ENCODE measurements at places on chromosomes 12 and 14.

GRCh38 chr12:848173-848865 lies 95.9 kb downstream of the WNK1 start:
- no peak for DNase-seq

DNA sequence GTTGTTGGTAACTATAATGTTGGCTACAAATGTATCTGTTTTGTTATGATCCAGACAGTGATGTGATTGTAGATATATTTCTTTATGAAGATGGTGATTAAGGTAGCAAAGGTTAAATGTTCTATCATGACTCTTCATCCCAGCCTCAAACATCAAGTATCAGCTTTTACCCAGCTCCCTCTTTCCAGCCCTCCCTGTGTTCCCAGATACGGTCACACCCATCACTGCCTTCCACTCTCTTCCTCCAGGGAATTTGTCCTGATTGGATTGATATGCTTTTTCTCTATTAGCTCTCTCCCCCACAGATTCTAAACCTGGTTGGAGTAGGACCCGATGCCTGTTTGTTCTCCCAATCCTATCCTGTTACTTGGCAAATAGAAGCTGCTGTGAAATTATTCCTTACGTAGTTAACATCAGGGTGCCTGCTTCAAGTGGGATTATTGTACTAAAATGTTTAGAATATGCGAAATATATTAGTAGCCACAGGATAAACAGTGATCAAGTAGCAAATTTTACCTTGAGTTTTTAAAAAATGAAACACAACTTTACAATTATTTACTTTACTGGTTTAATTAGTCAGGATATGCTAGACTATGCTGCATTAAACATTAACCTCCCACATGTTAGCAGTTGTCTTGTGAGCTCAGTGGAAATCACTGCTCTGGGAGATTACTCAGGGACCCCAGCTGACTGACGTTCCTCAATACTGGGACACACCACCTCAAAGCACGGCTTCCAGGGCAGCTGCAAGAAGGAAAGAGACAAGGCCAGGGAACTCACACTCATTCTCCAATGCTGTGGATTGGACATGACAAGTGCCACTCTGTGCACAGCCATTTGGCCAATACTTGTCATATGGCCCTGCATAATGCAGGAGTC lies 165.3 kb downstream of the ALX1 start:
- no peak for DNase-seq

DNA sequence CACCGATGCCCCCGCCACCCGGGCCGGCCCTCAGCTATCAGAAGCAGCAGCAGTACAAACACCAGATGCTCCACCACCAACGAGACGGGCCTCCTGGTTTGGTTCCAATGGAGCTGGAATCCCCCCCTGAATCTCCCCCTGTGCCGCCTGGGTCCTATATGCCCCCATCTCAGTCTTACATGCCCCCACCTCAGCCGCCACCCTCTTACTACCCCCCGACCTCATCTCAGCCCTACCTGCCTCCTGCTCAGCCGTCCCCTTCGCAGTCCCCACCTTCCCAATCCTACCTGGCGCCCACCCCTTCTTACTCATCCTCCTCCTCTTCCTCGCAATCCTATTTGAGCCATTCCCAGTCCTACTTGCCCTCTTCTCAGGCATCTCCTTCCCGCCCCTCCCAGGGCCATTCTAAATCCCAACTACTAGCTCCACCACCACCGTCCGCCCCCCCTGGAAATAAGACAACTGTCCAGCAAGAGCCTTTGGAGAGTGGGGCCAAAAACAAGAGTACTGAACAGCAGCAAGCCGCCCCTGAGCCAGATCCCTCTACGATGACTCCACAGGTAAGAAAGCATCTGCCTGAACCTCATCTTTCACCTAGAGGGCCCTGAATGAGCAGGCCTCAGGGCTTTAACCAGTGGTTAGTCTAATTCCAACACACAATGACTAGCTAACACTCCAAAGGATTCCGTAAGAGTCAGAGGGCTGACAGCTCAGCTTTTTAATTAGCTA lies 851 bp downstream of the YLPM1 start:
- no peak for DNase-seq

- DNase-seq, result no peak
These were observed 4.9 kb upstream of the PPP1R12A start for GRCh38 chr12:79939728-79940310.

GRCh38 chr12:5619628-5620027 lies 187.7 kb downstream of the NTF3 start:
- DNase-seq, result no peak

DNA sequence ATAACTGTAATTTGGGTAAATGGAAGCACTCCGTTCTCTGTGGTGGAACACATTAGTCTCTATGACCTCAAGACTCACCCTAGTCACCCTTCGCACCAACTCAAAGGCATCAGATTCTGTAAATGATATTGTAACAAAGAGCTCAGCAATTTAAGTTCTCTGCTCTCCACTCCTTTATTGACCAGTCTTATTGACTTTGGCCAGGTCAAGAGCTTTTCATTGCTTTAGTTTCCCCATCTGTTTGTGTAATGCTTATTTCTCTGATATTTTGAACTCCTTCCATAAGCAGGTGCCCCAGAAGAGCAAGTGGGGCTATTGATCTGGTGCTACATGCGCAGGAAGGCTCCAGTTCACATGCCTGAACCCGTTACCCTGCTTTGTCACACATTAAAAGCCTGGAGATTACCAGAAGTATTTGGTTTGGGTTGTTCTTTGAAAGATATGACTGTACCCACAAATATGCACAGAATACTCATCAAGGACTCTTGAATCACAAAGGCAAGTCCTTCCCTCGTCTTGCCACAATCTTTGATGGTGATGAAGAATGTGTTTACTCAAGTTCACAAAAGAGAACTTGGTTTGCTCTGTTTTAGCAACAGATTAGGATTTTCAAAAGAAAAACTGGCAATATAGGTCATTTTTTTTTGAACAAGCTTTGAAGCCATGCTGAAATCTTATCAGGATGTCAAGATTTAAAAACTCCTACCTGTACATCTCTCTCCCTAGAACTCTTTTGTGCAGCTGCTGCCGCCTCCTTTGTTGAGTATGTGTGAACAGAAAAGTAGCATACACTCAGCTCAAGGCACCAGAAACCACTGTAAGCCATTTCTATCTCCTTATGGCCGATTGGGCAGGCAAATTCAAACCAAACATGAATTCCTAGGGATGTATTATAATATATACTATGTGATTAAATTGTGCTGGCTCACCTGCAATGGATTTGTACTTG lies 193.9 kb downstream of the BCAT1 start:
- DNase-seq, result no peak

DNA sequence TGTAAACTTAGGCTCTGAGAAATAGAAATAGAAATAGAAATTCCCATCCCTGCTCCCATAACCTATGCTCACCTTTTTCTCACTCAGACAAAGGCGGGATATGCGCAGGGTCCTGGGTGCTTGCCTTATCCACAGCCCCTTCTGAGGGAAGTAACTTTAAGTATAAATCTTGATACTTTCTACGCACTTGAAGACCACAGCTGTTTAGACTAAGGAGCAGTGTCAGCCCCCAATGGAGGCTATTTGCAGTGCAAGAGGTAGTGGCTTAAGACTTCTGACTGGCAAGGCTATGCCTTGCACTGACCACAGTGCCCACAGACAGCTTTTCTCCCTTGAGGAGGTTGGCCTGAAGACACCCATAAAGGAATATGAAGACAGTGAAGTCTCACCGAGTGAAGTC lies 35.2 kb downstream of the ASCL1 start:
- no peak for DNase-seq

DNA sequence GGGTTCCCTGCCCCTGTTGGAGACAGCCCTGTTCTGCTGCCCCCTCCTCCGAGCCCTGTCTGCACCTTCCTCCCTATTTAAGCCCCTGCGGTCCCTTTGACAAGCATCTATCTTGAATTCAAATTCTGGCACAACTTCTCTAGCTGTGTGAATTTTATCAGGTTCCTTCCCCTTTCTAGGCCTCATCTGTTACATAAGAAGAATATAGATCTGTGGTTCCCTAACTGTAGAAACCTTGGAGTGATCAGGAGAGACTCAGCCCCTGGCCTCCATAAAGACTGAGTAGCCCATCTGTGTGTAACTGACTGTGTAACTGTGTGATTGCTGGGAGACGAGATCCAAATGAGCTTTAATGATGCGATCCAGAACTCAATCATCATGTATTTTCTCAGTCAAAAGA lies 13.0 kb upstream of the RACGAP1 start:
- DNase-seq, result no peak

DNA sequence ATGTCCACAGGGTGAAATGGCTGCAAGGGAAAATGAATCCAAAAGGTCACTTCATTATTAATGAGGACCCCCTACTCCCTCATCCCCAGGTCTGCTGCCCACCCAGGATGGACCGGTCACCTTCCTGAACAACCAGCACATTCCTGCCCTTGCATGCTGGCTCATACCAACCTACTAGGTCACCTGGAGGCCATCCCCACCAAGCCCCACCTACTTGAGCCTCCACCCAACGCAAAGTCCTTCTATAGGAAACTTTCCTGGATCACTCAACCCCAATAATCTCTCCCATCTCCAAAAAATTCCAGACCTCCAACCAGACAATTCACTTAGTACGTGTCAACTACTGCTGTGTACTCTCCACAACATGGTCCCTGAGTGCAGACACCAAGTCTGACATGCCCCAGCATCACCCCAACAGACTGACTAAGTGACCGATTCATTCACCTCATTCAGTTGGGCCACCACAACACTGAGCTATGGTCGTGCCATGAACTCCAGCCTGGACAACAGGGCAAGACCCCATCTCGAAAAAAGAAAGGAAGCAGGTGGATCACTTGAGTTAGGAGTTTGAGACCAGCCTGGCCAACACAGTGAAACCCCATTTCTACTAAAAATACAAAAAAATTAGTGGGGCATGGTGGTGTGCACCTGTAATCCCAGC lies 18.1 kb downstream of the CLMN start:
- DNase-seq, result no peak

- no peak for DNase-seq
These were observed 54.4 kb upstream of the RFLNA start for GRCh38 chr12:124240493-124240892.

GRCh38 chr12:89525305-89525823 lies 483 bp downstream of the POC1B start:
- DNase-seq, result no peak

GRCh38 chr12:124046456-124046740 lies 73.4 kb downstream of the ZNF664 start:
- DNase-seq, result no peak

DNA sequence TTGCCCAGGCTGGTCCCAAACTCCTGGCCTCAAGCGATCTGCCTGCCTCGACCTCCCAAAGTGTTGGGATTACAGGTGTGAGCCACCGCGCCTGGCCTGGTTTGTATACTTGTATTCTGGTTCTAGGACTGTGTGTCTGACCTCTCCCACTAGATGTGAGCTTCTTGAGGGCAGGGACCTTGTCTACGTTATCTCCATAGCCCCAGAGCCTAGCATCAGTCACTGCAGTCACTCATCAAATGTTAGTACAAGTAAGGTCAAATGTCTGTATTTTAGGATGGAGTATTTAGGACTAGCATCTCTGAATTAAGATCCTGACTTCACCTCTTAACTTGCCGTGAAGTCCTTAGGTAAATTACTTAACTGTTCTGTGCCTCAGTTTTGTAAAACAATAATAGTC lies 2.9 kb downstream of the RILPL2 start:
- no peak for DNase-seq

- no peak for DNase-seq
These were observed 38.6 kb downstream of the PTPRB start for GRCh38 chr12:70598467-70599193.

- DNase-seq, result no peak
These were observed 159.6 kb downstream of the CEP128 start for GRCh38 chr14:80781972-80782367.

DNA sequence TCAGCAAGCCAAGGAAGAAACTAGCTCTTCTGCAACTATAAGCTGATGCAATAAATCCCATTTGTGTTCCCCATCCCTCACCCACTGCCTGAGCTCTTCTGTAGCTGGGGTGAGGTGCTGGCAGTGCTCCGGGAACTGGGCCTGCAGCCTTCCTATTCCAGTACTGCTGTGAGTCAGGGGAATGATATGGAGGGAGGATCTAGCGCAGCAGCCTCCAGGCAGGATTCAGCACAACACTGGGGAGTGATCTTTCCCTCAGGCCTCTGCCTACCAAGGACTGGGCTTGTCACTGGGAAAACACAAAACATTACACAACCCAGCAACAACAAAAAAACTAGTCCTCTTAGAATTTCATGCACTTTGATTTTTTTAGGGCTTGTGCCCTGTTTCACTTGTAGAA lies 58.7 kb downstream of the ST8SIA1 start:
- no peak for DNase-seq

DNA sequence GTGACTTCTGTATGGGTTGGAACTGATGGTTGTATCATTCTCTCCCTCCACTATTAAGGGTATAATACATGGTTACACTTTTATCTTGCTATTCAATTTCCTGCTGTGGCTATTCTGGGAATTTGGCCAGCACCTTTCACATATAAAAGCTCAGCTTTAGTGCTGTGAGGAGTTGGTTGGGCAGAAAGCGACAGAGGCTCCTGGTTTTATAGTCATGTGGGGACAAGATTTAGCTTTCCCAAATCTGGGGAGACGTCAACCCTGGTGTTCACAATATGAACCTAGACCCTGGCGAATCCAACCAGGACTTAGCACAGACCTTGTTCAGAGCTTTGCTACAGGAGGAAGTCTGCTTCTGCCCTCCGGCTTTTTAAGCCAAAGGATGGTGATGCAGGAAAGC lies 36.5 kb downstream of the FOS start:
- no peak for DNase-seq

GRCh38 chr12:85516667-85517325 lies 236.8 kb downstream of the ALX1 start:
- no peak for DNase-seq

- no peak for DNase-seq
These were observed 88.2 kb downstream of the RASSF9 start for GRCh38 chr12:85747941-85748495.

DNA sequence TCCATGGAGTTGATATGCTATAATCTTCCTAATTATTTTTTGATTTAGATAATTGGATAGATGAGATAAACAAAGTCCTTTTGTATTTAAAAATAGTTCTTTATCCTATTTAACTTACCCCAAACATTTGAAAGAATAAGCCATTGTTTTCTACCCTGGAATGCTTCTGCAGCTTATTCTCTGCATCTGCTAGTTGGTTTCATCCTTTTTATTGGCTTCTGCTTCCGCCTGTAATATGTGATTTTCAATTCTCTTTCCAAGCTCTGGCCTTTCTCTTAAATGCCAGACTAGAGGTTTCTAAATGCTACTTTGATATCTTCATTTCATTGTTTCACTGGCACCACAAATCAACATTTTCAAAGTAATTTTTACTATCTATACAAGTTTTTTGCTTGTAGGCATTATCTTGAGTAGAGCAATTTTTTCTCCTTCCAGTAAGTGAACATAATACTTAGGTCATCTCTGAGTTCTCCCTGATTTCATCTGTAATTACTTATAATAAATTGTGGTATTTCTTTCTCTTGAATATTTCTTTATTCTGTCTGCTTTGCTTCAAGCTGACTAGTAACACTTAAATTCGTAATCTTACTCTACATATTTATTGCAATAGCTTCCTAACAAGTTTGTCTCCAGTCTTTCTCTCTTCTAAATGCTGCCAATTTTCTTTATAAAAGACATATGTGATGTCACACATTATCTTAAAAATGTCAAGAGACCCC lies 958.4 kb downstream of the SLC6A15 start:
- DNase-seq, result no peak

- no peak for DNase-seq
These were observed 30.3 kb downstream of the TC2N start for GRCh38 chr14:91837076-91837475.

- DNase-seq, result no peak
These were observed 1.3 kb downstream of the MBD6 start for GRCh38 chr12:57523706-57524614.
